Urothelium cell line (cell line): ENCODE measurements at places on chromosomes 2 and 18.

DNA sequence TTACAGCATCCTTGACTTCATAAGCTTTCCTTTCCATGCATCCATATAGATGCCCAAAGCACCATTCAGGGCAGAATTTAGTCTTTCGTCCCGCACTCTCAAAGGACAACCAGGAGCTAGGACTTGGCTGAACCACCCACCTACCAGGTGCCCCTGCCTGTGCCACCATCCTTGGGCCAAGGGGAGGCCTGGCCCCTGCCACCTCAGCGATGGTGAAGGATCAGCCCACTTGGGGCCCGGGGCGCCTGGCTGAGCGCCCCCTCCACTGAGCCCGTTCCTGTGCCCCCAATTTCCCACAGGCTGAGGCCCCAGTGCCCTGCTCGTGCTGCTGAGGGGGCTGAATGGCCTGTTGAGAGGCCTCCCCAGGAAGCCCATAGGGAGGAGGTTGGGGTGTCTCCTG is 33.3 kb upstream of the ALPP start:
- DNase-seq = no peak

- no peak for DNase-seq
These were observed 602.3 kb downstream of the TMEM182 start for GRCh38 chr2:103364177-103364576.

- DNase-seq = no peak
These were observed 23.5 kb downstream of the DPP4 start for GRCh38 chr2:162050513-162050961.

GRCh38 chr2:119222213-119222612 is 1.4 kb upstream of the STEAP3 start:
- DNase-seq = no peak

GRCh38 chr2:130826821-130827501 is 9.8 kb upstream of the ARHGEF4 start:
- peak; percentile 49 for DNase-seq

DNA sequence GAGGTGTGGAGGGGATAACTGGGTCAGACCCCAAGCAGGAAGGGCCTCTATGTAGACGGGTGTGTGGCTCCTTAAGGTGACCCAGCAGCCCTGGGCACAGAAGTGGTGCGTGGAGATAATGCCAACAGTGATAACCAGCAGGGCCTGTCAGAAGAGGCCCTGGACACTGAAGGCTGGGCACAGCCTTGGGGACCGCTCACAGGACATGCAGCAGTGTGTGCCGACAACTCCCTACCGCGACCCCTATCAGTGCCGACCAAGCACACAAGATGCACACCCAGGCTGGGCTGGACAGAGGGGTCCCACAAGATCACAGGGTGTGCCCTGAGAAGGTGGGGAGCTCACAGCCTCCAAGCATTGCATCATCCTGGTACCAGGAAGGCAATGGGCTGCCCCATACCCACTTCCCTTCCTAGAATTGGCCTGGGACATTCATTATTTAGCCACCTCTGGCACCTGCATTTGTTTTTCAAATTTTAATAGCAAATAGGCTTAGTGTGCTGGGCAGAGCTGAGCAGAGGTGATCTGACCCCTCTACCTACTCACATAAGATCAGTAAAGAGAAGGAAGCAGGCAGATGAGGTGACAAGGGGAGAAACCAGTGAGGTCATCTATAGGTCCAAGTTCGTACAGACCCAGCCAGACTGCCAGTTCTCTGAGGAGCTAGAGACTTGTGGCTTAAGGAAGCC is 55.2 kb downstream of the BCL11A start:
- DNase-seq = no peak

DNA sequence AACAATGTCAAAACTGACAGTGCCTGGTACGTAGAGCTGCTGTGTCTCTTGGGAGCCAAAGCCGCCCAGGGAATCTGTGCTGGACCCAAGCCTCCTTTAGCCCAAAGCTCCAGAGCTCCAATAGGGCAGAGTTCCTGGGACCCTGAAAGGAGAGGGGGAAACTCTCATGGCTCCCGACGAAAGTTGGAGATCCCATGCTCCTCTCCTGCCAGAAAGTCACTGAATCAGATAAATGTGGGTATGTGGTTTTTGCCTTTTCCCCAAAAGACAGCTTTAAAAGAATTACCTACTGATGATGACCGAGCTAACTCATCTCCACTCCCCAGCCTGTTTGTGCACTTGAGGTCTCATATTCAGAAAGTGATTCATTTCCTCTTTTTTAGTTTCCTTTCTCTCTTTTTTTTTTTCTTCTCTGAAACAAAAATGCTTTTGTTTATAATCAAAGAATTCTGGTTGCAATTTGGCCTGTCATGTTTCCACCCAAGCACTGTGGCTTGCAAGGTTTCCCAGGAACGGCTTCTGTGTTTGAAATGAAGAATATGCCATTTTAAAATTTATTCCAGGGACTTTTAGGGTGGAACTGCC is 14.1 kb upstream of the PMAIP1 start:
- DNase-seq = peak; percentile 37

GRCh38 chr2:240368781-240369331 is 66.6 kb upstream of the GPC1 start:
- DNase-seq = no peak

- peak; percentile 9 for DNase-seq
These were observed 116.9 kb downstream of the EPHA4 start for GRCh38 chr2:221455214-221455613.

GRCh38 chr2:152186262-152186661 is 10.7 kb upstream of the STAM2 start:
- DNase-seq = no peak

DNA sequence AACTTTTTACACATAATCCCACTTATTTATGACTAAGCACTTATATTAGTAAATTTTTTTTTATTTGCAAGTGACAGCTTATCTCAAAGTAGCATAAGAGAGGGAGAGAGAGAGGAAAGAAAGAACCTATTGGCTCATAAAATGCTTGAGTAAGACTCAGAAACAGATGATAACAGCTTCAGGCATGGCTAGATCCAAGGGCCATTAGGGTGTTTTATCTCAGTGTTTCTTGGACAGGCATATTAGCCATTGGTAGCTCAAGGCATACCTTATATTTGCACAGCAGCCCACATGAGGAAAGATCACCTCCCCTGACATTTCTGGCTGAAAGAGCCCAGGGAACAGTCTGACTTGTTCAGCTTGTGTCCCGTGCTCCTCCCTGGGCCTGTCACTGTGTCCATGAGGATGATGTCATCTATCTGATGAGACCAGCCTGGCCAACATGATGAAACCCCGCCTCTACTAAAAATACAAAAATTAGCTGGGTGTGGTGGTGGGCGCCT is 64.4 kb downstream of the IL1R2 start:
- DNase-seq = no peak

DNA sequence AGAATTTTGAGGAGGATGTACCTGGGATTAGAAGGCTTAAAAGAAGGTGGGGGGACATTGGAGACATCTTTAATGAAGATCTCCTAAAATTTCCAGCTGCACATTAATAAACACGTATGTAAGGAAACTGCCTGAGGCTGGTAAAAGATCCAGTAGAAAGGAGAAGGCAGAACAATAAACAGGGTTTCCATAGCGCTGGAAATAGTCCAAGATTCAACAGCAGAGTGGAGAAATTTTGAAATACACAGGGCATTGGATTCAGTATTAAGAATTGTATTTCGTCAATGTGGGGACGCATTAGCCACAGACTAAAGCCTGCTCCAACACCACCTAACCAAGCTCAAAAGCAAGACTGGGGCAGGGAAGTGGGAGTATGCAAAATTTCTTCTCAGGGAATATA is 606.9 kb upstream of the NRXN1 start:
- no peak for DNase-seq

- DNase-seq = no peak
These were observed 113.5 kb downstream of the NYAP2 start for GRCh38 chr2:225512876-225513540.

DNA sequence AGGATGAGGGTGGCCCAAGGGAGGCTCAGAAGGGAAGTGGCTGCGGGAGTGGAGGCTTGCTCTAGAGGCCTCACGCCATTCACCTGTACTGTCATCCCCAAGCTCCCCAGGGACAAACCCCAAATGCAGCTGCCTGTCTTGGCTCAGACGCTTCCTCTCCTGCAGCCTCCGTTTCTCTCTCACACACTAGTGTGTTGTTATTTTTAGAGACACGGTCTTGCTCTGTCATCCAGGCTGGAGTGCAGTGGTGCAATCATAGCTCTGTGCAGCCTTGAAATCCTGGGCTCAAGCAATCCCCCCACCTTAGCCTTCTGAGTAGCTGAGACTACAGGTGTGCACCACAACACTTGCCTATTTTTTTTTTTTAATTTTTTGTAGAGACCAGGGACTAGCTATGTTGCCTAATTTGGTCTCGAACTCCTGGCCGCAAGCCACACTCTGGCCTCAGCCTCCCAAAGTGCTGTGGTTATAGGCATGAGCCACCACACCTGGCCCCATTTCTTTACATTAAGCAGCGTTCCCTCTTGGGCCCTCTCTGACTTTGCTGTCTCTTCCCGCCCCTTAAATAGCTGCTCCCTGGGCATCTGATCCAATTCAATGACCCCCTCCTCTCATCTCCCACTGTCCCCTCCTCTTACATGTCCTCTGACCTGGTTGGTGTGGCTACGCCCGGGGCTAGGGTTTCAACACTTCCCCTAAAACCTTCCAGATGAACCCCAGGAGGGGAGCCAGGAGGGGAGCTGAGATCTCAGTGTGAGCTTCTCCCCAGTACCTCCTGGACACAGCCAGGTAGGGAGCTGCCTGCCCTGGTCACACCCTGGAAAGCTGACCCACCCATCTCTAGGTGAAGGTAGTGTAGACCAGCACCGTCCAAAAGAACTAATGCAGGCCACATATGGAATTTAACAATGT is 24.0 kb upstream of the LOXHD1 start:
- DNase-seq = no peak

- DNase-seq = no peak
These were observed 37.2 kb downstream of the THUMPD2 start for GRCh38 chr2:39741871-39742270.

- DNase-seq = no peak
These were observed 54.1 kb upstream of the HS6ST1 start for GRCh38 chr2:128372621-128373341.

DNA sequence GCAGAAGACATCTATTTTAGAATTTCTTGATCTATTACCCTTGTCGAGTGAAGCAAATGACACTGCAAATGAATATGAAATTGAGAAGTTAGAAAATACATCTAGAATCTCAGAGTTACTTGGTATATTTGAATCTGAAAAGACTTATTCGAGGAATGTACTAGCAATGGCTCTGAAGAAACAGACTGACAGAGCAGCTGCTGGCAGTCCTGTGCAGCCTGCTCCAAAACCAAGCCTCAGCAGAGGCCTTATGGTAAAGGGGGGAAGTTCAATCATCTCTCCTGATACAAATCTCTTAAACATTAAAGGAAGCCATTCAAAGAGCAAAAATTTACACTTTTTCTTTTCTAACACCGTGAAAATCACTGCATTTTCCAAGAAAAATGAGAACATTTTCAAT is 370.4 kb downstream of the XIRP2 start:
- no peak for DNase-seq

DNA sequence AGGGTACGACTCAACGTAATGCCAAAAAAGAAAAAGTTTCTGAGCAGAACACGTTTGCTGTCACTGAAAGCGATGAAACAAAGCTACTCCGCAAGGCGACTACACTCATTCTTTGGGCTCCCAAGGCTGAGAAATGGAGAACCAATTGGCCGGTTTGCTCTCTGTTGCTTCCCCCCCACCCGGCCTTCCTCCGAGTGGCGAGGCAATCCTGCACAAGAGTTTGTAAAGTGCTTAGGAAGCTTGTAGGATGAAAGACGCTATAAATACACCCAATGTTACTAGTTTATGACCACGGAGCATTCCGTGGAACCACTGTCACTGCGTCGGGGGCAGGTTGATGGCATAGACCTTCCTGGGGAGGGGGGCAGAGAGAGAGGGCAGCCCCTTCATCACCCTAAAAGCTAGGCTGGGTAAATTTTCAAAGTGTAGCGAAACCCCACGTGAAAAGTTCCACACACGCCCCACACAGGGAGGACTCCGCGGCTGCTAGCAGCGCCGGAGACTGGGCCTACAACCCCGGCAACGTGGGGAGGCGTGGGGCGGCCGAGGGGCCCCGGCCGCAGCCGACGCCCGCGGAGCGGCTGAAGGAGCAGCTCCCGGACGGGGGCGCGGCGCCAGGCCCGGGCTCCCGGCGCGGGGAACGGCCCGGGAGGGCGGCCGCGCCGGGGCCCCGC is 915 bp downstream of the CUL3 start:
- peak; percentile 10 for DNase-seq

DNA sequence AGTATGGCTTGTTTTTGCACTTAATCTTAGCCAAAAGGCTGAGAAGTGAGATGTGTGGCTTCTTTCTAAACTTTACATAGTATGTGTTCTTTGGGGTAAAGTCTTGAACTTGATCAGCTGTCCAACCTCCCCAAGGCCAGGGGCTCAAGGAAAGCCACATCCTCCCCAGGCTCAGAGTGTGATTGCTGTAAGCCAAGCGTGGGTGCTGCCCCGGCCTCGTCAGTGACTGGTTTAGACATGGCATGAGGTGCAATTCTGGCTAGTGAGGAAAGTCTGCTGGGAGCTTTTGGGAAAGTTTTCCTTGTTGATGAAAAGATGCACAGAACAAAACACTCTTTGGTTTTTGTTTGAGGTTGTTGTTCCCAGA is 40.2 kb downstream of the TMEM177 start:
- DNase-seq = no peak

DNA sequence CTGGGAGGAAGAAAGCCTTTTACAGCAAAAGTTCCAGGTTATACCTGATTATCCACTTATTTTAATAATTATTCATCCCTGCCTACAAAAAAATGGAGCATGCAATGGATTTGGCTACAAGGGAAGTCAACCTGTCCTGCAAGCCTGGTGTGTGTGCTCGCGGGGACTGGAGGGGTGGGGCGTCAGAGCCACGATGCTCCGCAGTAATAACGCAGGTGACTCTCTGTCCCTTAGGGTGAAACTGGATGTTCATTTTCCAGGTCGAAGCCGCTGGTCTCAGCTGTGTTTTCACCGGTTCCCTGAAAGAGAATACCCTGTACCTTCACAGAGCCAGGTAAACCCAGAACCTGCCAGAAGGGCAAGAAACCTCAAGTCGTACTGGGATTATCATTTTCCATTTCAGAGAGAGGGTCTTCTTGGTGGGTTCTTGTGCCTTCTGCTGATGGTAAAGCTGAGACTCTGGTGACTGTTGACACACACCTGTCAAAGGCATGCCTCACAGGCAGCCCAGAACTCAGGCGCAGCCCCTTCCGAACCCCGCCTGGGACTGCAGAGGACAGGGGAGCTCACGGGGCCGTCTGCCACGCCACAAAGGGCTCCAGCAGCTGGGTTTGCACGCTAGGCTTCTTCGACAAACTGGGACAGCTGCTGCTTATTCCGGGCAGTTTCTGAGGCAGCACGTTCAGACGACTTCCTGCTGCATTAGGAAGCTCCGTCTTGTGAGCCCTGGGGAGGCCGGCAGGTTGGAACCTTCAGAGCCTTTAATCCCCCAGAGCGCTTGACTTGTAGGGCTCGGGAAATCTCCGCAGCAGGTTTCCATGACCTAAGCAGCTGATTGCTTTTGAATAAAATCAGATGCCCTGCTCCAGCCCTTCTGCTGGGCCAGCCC is 58.6 kb downstream of the KCNG2 start:
- no peak for DNase-seq

- DNase-seq = no peak
These were observed 4.3 kb downstream of the ATP8B1 start for GRCh38 chr18:57798713-57799373.
